ENCODE measurements at places on chromosomes 7 and 10.

DNA sequence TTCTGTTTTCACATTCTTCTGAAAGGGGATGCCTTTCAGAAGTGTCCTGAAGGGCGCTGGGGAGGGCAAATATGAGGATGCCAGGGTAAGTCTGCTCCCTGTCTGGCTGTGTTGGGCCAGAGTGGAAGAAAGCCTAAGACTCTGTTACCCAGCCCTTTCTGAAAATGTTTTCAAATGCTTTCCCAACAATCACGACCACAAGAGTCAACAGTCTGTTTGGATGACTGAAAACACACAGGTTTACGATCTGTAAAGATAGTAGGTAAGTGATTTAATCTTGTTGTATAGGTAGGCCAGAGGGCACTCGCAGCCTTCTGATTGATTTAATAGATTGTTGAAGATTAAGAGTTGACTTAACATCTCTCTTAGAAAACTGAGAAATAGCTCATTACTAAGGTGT is 13.2 kb downstream of the SGPL1 start:
- DNase-seq, result no peak

- DNase-seq, result no peak
These were observed 122.3 kb downstream of the PPP1R3A start for GRCh38 chr7:113796557-113796956.

DNA sequence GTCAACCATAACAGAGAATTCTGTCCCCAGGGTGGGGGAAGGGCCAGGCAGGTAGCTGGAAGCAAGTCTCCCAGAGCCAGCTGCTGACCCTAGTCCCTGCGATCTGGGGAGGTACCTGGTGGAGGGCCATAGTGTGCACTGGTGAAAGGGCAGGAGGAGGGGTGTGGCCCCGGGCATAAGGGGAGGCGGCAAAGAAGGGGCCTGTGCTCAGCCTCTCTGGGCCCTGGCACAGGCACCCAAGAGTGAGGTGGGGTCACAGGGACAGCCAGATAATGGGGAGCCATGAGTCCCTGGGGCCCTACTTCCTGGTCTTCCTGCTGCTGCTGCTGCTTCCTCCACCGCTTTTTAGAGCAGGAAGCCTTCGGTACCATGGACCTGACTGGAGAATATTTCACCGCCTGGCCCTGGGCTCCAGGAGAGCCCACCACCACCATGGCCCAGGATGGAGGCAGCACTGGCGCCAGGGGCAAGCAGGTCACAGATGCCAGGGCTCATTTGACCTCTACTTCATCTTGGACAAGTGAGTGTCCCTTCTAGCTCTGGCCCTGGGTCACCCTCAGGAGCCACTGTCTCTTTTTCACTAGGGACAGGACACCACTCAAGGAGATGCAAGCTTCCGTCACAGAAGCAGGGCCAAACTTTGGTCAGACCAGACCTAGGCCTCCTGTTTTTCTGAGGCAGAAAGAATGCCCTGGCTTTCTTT is at the start of gene ANTXRL:
Gene ANTXRL, plus strand, starts transcription at position 7 of the 703 bp plus-strand sequence. Its CDS starts 266 bp downstream, at position 273.
- DNase-seq, result no peak

DNA sequence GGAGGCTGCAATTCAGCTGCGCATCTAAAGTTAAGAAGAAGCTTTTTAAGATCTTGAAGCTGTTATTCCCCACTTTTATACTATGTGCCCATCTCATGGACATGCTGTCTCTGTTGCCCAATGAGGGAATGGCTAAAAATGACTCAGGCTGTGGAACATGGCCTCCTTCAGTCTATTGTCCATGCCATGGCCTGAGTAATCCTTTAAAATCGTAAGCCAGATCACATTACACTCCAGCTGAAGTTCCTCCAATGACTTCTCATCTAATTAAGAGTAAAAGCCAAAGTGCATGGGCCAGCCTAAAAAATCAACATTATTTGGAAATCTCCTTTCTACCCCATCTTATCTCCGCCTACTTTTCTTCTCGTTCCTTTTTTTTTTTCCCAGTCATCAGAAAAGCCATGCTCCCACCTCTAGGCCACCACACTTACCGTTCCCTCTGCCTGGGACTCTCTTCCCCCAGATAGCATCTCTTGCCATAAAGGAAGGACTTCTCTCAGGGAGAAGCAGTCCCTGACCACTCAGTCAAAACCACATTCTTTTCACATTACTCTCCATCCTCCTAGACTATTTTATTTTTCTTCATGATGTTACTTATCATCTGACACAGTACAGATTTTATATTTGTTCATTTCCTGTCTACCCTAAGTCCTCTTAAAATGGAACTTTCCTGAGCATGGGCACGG is 337.4 kb downstream of the PRPF18 start:
- DNase-seq, result no peak

- no peak for DNase-seq
These were observed 620.4 kb downstream of the GALNT17 start for GRCh38 chr7:71752171-71752935.

DNA sequence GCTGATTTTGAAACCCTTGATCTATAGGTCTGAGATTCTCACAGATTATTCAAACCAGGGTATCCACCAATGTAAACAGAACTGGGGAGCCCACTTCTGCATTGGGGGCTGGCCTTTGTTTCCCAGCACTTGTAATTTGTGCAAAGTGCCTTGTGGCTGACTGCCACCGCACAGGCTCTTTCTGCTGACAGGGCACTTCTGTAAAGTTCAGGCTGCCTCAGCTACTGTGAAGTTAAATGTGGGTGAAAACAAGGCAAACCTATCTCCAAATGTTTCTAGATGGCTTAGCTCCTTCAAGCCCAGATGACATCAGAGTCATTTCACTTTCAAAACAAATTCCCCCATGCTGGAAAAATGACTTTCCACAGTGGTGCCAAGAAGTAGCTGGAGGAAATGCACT is 54.7 kb downstream of the GRID1 start:
- DNase-seq, result no peak

GRCh38 chr7:105044449-105045070 is 30.6 kb downstream of the KMT2E start:
- no peak for DNase-seq

GRCh38 chr7:112160771-112161150 is 45.4 kb downstream of the DOCK4 start:
- no peak for DNase-seq

DNA sequence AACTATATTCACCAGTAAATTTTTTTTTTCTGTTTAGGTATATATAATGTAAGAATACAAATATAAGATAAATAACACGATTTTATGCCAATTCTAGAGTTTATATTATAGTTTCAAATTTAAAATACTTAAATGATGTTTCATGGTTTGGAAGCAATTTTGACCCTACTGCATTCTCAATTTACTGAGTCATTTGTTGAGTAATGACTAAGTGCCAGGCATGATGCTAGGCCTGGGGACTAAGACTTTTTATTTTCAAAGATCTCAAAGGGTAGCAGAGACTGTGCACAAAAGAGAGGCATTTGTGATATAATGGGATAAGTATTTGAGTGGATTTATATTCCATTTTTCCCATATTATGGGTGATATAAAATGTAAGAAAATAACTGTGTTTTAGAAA is 78.9 kb upstream of the SMIM30 start:
- no peak for DNase-seq

GRCh38 chr10:112475575-112476218 is 28.7 kb downstream of the VTI1A start:
- no peak for DNase-seq

- DNase-seq, result no peak
These were observed 664 bp downstream of the CPA1 start for GRCh38 chr7:130380861-130381455.

DNA sequence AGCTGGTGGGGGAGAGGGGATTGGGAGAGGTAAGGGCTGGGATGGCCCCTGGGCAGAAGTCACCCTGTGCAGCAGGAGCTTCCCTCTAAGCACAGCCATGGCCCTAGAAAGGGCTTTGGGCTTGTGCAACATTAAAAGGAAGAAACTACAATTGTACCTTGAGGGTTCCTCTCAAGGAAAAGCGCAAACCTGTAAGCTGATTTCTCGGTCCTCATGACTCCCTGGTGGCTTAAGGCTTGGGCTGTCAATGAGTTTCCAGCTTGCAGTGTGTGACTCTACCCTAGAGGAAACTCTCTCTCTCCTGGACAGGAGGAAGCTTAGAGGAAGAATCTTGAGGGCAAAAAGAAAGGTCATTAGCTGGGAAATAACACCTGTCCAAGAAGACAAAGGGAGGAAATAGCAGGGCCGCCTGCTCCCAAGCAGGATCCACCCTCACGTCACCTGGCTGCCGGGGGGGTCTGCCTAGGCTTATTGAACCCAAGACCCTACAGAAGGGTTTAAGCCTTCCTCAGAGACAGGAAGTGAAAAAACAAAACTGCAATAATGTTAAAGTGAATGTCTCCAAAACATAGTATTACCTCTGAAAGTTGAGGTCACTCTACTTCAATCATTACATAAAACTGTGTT is 112.5 kb downstream of the WDR11 start:
- no peak for DNase-seq

Measured in C1 segment of cervical spinal cord (tissue), 14 donors.